ENCODE measurements at places on chromosomes 13 and 19.

GRCh38 chr13:24168392-24168750 lies 7.9 kb downstream of the SPATA13 start:
- DNase-seq = no peak

- no peak for DNase-seq
Observed at GRCh38 chr19:38386300-38386970, 1.4 kb downstream of the GGN start.

- DNase-seq = no peak
Observed at GRCh38 chr13:91649456-91649855, 251.0 kb downstream of the GPC5 start.

DNA sequence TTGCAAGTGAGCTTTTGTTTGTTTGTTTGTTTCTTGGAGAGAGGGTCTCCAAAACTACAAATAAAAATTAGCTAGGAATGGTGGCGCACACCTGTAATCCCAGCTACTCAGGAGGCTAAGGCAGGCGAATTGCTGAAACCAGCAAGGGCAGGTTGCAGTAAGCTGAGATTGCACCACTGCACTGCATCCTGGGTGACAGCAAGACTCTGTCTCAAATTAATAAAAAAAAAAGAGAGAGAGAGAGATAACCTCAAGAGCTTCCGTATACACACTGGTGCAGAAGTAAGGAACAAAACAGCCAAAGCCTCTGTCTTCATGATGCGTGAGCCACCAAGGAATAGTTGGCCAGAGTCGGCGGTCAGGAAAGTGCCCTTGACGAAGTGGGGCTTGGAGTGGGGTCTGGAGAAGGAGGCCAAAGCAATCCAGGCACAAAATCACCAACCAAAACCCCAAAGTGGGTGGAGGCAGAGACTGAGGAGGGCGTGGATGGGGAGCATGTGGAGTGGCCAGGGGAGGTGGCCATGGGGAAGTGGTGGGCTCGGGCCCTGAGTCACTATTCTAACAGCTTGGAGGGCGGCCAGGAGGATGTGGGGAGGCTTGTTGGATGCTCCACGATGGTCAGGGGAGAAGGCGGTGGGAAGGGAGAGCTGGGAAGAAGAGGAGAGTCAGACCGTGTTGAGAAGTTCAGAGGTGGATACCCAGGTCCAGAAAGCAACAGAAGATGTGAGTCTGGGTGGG lies 21.2 kb upstream of the TOMM40 start:
- no peak for DNase-seq

DNA sequence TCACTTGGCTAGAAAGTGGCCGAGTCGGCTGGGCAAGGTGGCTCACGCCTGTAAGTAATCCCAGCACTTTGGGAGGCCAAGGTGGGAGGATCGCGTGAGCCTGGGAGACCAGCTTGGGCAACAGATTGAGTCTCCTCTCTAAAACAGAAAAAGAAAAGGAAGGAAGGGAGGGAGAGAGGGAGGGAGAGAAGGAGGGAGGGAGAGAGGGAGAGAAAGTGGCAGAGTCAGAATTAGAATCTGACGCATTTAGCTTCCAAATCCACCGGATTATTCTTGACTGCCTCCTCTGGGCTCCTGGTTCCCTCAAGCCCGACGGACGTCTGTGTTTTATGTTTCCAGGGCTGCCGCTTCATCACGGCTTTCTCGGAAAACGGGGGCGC lies 22.5 kb downstream of the LRFN3 start:
- no peak for DNase-seq

DNA sequence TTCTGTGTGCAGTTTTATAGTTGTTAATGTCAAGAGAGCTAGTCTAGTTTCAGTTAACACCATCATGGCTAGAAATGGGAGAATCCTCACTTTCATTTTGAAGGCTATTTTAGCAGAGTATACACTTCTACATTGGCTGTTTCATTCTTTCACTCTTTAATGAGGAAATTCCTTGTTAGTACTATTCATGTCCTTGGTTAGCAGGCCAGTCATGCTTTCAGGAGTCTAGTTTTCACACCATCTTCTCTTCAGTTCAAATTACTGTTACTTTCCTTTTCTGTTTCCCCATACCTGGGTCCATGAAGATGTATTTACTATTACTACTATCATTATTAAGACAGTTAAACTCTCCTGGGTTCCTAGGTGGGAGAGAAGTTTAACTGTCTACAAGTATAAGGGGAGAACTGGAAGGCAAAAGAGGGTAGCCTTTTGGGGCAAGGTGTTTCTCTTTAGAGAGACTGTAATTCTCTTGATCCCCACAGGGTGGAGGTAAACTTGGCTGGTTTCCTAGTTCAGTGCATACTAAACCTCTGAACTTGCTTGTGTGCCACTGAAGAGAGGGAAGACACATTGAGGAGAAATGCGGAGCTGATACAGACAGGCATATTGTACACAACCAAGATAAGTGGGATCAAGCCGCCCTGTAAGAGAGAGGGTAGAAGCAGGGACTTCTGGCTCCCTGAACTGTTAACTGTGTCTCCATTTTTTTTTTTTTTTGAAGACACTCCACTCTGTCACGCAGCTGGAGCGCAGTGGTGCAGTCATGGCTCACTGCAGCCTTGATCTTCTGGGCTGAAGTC lies 41.3 kb upstream of the IGFL4 start:
- DNase-seq = no peak

DNA sequence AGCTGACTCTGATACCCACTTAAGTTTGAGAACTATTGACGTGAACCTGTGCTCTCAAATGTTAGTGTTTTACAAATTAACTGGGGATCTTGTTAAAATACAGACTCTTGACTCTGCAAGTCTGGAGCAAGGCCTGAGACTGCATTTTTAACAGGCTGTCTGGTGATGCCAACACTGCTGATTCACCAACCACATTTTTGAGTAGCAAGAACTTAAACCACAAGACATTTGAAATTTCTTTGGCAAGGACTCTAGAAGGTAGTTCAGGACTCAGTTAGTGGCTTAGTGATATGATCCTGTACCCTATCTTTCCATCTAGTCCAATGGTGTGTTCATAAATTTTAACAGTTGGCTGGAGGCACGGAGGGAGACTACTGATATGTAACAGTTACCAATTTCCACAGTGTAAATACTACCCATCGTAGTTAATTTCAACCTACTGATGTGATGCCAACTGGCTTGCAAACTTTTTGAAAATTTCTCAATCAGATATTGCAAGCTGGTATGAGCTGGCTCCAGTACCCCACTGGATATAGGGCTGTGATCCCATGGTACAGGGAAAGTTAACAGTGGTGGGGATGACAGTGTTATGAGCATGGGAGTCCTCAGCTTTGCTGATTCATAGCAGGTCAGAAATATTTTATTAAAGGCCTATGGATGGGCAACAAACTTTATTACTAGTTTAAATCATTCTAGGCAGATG lies 255.1 kb downstream of the TBC1D4 start:
- no peak for DNase-seq

GRCh38 chr13:100675661-100676129 lies 1.1 kb upstream of the TMTC4 start:
- DNase-seq = no peak

GRCh38 chr19:16698914-16699313 lies 20.7 kb upstream of the NWD1 start:
- no peak for DNase-seq

GRCh38 chr13:23411706-23412105 lies 21.8 kb downstream of the SACS start:
- DNase-seq = no peak

All from SIG-M5 (cell line).